ENCODE measurements at places on chromosomes 2 and 18. TPM values are rescaled to one million over a fixed set of nuclear protein-coding genes. Genes with fewer than 3 reads are reported as not detected.
A peak's percentile ranks its signal among the peaks of the same experiment; 100 is the strongest.

DNA sequence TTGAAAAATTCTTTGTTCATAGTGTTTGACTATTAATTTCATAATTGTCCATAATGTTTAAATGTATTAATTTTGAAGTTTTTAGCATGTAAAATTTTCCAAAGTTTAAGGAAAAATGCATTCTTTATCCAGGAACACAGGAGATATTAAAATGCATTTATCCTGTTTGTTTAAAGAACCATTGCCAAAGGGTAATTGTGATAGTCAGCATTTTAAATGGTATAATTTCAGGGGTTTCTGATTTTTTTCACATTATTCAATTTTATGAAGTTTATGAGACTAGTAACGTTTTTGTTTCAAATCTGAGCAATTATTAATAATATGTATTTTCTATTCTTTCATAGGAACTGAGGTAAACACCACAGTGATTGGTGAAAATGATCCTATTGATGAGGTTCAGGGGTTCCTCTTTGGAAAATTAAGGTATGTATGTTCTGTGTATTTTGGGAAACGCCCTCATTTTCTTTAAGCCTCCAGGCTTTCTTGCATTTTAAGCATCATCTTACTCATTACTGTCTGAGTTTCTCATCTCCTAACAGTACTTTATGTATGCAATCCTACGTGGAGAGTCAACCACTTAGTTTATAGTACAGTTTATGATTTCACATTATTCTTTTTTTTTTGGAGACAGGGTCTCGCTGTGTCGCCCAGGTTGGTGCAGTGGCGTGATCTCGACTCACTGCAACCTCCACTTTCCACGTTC lies 25.1 kb downstream of the UGGT1 start:
- DNase-seq = no peak

- DNase-seq = no peak
Measured at GRCh38 chr18:36264283-36264682, 33.2 kb upstream of the FHOD3 start.

GRCh38 chr18:34773961-34774766 lies 64.1 kb downstream of the DTNA start:
- no peak for DNase-seq

The CPS1 gene
- total RNA-seq = 5.2 TPM

GRCh38 chr2:85578243-85579180 lies 1.1 kb downstream of the VAMP8 start:
- peak; percentile 79 for DNase-seq

DNA sequence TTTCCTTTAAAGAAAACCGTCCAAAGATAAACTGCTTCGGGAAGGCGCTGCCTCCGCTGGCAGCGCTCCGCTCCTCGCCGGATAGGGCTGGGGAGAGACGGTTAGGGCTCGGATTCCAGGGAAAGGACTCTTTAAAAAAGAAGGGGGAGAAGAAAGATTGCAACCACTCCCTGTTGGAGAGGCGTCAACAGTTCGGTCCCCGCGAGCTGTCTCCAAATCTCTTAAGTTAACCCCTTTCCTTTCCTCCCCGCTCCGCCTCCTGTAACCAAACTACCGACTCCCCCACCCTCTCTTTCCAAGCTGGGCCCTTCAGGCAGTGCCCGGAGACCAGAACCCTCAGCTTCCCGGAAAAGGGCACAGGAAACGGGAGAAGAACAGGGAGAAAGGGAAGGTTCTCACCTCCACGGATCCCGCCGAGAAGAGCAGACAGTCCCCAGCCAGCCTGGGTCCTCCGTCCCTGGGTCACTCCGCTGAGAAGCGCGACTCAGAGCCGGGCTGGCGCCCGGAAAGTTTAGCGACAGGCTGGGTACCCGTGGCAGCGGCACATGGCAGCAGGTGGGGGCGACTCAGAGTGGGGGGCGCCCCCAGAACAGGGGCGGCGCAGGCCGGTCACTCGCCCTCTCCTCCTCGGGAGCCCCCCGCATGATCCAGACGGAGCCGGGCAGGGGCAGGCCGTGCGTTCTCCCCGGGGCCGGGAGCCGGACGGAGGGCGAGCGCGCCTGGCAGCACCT lies 675 bp downstream of the FZD5 start:
- DNase-seq = no peak

GRCh38 chr2:213934560-213934959 lies 476.3 kb upstream of the VWC2L start:
- no peak for DNase-seq

The HOXD13 gene
- total RNA-seq = not detected

Data from upper lobe of left lung (tissue), 6 donors.